ENCODE measurements at places on chromosomes 7 and 10.

DNA sequence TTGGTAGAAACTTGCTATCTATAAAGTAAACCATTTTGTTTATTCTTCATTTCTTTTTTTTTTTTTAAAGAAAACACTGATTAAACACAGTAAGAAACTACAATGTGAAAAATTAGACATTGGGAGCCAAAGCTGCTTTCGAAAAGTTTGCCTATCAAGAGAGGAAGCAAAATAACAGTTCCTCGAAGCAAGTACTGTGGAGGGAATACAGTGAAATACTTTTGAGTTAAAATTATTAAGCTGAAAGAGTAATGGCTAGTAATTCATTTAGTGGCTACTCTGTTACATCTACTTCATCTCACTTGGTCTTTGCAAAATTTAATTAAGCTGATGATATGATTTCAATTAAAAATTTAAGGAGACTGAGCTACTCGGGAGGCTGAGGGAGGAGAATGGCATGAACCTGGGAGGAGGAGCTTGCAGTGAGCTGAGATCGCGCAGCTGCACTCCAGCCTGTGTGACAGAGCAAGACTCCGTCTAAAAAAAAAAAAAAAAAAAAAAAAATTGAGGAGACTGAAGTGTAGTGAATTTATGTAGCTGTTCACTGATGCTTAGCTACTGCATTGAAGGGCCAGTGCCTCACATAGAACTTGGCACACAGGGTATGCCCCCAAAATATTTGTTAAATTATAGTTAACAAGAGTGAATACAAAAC is 982.1 kb upstream of the MBL2 start:
- DNase-seq: no peak

DNA sequence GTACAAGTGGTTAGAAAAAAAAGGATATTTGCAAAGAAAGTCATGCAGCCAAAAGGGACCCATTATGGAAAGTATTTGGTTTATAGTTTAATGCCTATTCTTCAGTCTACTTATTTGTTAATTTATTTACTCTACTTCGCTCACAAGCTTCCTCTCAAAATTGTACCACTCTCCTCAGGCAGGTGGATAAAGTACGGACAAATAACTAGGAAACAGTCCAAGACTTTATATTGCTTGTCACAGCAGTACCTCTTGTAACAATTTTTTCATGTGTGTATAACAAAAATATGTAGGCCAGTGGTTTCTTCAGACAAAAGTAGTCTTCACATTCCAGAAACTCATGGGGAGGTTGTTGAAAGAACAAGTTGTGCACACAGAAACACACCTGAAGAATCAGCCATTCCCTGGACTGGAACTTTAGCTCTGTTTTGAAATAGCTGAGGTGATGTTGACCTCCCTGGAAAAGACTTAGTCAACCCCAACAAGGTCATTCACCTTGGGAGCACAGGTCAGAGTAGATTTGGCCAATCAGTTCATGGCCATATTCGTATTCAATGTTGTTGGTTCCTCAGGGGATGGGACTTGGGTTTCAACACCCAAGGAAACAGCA is 73.4 kb downstream of the TES start:
- no peak for DNase-seq

- DNase-seq: no peak
Observed at GRCh38 chr7:139883814-139884213, 54.8 kb downstream of the TBXAS1 start.

GRCh38 chr7:6320791-6321190 is 48.4 kb upstream of the CYTH3 start:
- no peak for DNase-seq

DNA sequence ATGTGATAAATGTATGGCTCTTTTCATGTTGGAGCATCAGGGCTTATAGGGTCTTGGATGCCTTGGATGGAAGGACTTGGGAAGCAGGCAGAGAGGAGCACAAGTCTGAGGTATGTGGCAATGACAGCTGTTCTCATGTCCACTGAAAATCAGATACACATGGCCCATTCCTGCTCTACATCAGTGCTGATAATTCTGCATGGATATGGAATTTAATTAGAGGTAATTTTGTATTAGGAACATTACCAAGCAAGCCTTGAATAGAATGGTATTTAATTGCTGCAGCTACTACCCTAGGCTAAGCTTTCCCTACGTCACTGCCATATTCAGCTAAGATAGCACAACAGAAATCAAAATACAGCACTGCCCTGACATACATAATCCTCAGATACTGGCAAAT is 299.6 kb downstream of the LHFPL3 start:
- DNase-seq: no peak

DNA sequence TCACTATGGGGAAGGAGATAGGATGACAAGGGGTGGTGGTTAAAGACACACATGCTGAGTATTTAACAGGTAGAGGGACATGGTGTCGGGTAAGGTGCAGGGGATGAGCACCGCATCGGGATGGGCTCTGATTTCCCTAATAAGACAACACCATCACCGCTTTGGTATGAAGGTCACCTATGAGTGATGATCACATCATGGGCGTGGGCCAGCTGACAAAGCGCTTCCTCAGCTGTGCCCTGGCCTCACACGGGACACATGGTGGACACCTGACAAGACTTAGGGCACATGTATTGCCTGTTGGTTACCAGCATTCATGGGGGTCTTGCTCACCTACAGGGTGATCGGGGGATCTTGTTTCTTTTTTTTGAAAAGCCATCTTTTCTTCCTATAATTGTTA is 12.8 kb downstream of the C7orf57 start:
- no peak for DNase-seq

DNA sequence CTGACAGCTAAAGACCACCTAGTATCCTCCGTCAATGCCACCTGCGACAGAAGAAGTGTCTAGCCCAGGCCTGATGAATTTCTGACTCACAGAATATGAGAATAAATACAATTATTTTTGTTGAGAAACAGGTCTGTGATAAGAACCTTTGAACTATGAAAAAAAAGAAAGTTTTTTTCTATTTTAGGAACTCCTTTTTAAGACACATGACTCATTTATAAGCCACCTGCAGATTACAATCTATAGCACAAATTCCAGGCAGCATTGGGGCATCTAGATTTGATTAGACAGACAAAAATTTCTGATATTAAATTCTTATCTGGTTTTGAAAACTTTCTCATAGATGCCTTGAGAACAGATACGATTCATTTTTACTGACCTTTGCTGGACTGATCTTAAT is 256.7 kb upstream of the LYZL1 start:
- DNase-seq: no peak

GRCh38 chr10:130167707-130168106 is 31.5 kb downstream of the GLRX3 start:
- DNase-seq: no peak

GRCh38 chr10:81603106-81603620 is 271.8 kb upstream of the NRG3 start:
- no peak for DNase-seq

DNA sequence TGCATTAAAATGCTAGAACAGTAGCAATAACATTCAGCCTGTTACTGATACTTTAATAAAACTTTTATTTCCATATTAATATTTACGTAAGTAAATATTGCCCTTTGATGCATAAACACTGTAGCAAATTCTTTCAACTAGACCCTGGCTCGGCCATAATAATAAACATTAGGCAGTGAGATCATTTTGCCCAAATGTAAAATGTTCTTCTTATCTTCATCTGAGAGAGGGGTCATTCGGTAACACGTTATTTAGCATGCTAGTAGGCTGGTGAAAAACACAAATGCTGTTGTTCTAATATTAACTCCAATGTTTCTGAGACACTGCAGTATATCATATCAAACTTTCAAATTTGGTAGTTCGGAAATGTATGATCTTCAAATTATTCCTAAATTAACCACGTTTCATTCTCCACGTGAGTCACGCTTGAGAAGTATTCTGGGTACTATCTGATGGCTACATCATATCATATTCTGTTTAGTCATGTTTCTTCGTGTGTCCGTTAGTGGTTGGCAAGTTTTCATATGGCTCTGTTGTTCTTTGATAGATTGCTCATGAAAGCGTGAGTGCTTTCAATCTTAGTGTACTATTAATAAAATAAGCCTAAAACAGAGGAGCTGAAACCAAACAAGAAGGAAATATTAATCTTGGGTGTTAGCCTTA is 145.8 kb downstream of the NSUN6 start:
- no peak for DNase-seq

All from natural killer cell (primary cell).